ENCODE measurements at places on chromosomes 5 and 9. TPM values are rescaled to one million over a fixed set of nuclear protein-coding genes. Genes with fewer than 3 reads are reported as not detected.

Gene AMBP
- not detected for total RNA-seq

Gene ANKRD20A1
- total RNA-seq = 3.3 TPM

Gene PCDHGB7
- 12.6 TPM for total RNA-seq

Gene RECK
- 14.3 TPM for total RNA-seq

Gene BTNL8
- total RNA-seq = not detected

Gene CCDC171
- 22.1 TPM for total RNA-seq

Gene TMEM167A
- 22.6 TPM for total RNA-seq

Gene ENHO
- not detected for total RNA-seq

Gene MARVELD2
- 0.26 TPM for total RNA-seq

Gene ANKDD1B
- 1.2 TPM for total RNA-seq

Gene RAB14
- total RNA-seq = 69.0 TPM

Gene FOXD4L3
- not detected for total RNA-seq

Gene ZNF300
- 27.4 TPM for total RNA-seq

Gene QRFP
- total RNA-seq = not detected

Gene DOCK8
- 14.1 TPM for total RNA-seq

Gene SFXN1
- total RNA-seq = 4.9 TPM

Gene ZNF658
- total RNA-seq = 12.6 TPM

Gene ENTREP1
- 10.3 TPM for total RNA-seq

Gene SPTAN1
- 368 TPM for total RNA-seq

Gene HNRNPH1
- 319 TPM for total RNA-seq

Gene GPR150
- total RNA-seq = not detected
